ENCODE measurements at places on chromosomes 4 and X. TPM values are rescaled to one million over a fixed set of nuclear protein-coding genes. Genes with fewer than 3 reads are reported as not detected.

Gene CCNQ
- 24.8 TPM for total RNA-seq

Gene DRP2
- 0.18 TPM for total RNA-seq

Gene FHIP1A
- total RNA-seq = 0.42 TPM

Gene COL4A5
- total RNA-seq = not detected

Gene NPY5R
- not detected for total RNA-seq

Gene USP46
- total RNA-seq = 6.1 TPM

Gene NEIL3
- 15.2 TPM for total RNA-seq

GRCh38 chrX:123087326-123087725 is 96.8 kb upstream of the GRIA3 start:
- DNase-seq = no peak

GRCh38 chr4:52684896-52685295 is 25.8 kb upstream of the USP46 start:
- DNase-seq = no peak

- no peak for DNase-seq
Measured at GRCh38 chr4:3388471-3389232, 53.1 kb upstream of the HGFAC start.

DNA sequence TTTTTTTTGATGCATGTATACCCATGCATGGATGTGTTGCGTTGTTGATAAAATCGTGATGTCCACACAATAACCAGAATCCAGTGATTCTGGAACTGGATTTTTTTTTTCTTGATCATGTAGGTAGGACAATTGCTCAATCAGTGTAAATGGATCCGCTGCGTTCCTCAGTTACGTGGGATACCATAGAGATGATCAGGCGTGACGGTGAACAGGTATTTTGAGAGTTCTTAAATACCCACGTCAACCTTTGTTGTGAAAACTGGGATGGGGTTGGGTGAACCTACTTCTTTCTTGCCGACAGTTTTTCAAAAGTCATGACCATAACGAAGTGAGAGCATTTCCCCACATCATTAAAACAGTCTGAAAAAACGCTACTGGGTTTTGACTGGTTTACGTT is 913 bp upstream of the SMIM10L2A start:
- DNase-seq = no peak

DNA sequence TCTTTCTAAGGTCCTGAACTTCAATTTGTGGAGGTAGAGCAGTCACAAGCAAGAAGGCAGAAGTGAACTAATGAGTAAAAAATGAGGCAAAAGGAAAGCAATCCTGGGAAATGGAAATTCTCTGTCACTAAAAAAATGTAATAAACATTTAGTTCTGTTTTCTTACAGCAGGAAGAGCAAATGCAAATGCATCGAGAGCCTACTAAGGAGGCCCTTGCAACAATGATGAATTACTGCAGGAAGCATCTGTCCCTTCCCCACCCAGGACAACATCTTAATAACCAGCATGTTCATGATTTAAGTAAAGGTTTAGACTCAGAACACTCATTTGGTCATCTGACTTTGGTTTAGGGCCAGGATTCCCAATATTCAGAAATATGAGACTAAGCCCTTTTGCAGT is 341.4 kb upstream of the NOCT start:
- DNase-seq = no peak

DNA sequence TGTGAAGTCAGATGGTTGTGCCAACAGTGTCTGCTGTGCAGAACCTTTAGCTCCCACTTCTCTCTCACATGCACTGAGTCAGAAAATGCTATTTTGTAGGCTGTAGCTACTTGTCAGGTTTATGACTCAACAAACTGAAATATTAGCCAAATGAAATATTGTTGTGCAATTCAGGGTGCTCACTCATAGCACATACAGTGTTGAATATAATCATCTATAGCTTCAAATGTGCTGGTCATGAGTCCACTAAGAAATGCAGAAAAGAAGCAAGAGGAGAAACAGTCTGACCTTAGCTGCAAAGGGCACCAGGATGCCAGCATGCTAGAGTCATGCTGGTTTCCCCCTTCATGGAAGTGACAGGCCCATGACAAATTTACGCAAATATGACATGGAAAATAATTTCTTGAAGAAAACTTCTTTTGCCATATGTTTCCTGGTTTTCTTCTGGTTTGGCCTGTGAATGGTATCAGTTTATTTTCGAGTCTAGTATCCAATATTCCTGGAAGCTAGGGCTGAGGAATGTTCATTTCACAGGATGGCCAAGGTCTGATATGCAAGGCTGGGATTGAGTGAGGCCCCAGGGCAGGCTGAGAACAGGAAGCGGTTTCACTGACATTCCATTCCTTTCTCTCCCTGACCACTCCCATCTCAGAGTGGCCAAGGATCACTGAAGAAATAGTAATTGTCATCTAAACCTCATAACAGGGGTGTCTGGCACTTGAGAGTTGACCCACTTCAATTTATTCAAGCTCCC is 10.3 kb upstream of the CXCL2 start:
- DNase-seq = no peak

- no peak for DNase-seq
Measured at GRCh38 chrX:149213264-149213663, 291.8 kb downstream of the IDS start.

DNA sequence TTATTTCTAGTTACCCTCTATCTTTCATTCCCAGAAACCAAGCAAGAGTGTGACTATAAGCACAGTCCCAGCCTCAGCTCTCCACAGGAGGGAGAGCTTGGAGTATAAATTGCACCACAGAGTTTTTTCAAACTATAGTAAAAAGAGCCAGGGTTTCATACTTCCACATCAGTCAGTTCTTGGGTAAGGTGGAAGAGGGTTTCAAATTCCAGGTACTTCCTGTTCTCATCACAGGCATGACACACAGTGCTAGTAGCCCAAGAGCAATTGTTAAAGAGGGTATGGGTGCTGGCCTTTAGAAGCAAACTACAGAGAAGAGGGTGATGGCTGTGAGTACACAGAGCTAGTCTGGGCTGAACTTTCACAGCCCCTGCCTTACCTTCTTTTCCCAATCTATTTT is 5.7 kb upstream of the IL1RAPL1 start:
- DNase-seq = no peak

DNA sequence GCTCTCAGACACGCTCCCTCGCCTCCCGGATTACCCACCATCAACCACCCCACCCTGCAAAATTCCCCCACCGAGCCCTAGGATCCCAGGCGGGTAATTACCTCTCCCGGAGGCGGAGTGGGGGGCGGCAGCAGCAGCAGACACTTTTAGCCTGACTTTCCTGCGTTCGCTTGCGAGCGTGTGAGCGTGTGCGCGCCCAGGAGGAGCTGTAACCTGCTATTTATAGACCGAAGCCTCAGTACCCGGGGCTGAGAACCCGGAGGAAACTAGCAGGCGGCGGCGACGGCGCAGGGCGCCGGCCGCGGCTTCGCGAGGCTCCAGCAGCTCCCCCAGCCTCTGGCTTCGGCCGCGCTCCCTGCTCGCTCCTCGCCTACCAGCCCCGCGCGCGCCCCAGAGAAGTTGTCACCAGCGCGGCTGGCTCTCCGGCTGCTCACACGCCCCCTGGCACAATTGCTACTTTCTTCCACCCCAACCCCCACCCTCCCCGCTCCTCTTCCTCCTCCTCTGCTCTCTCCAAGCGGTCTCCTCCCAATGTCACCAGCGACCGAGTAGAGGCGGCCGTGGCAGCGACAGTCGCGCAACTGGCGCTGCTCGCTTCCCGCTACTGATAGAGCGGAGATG is at the start of gene INPP4B:
Gene INPP4B (minus strand): TSS at position 194 of the 621 bp plus-strand sequence.
- DNase-seq = peak; percentile 58

- no peak for DNase-seq
Measured at GRCh38 chr4:46992338-46992737, 1.0 kb downstream of the GABRA4 start.

- no peak for DNase-seq
Measured at GRCh38 chr4:73451404-73451803, 15.4 kb downstream of the AFP start.

DNA sequence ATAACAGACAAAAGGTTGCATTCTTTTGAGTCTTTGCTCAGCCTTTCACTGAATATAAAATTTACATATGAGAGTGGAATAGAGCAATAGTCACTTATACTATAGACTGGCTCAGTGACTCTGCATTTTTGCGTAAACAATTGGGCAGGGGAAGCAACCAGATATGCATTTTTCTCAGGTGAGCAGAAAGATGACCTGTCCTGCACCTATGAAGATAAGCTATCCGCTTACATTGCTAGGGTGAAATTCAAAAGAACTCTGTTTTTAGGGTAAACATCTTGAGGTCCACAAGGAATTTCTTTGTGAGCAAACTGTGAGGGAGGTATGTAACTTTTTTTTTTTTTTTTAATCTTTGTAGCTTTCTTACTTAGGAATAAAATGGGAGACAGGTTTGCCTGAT is 602.4 kb upstream of the PRKX start:
- no peak for DNase-seq

GRCh38 chrX:10749113-10749512 is 128.7 kb upstream of the MID1 start:
- no peak for DNase-seq

DNA sequence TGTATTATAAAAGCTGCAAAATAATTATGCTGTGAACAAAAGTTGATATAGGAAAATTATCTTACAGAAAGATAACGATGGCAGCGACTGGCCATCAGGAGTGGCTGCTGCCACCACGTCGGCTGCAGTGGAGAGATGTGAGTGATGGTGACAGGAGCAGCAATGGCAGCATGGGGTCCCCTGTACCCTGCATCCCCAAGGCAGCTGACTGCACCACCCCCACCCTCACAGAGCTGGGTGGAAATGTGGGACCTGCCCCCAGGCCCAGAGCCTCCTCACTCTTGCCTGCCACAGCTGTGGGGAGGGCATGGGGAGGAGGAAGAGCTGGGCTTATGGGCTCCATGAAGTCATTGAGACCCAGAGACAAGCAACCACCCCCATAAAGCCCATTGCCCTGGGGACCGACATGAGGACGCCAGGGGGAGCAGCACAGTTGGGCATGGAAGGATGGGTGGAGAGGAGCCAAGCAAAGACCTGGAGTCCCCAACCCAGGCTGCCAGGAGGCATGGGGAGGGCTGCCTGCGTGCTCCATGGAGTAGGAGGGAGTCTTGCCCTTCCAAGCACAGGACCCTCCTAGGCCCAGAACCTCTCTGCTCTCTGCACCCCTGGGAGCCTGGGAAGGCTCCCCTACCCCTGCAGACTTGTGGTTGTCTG is 1090.5 kb downstream of the PCDH18 start:
- DNase-seq = no peak

All from activated naive CD8-positive, alpha-beta T cell treated with anti-CD3 and anti-CD28 coated beads for 36 hours (primary cell).